ENCODE measurements at places on chromosomes 2 and 18. TPM values are rescaled to one million over a fixed set of nuclear protein-coding genes. Genes with fewer than 3 reads are reported as not detected.

- H3K36me3 ChIP-seq, result no peaks in the 10 kb centered on the region
- H3K4me3 ChIP-seq, result no peak overlapping the region
- no peaks in the 10 kb centered on the region for H3K4me1 ChIP-seq
Measured at GRCh38 chr2:13000664-13001363, 284.1 kb downstream of the TRIB2 start.

GRCh38 chr18:12628706-12629702 is 28.9 kb downstream of the SPIRE1 start:
- H3K27ac ChIP-seq, result no peak overlapping the region
- H3K36me3 ChIP-seq, result no peaks in the 10 kb centered on the region
- DNase-seq, result no peak

DNA sequence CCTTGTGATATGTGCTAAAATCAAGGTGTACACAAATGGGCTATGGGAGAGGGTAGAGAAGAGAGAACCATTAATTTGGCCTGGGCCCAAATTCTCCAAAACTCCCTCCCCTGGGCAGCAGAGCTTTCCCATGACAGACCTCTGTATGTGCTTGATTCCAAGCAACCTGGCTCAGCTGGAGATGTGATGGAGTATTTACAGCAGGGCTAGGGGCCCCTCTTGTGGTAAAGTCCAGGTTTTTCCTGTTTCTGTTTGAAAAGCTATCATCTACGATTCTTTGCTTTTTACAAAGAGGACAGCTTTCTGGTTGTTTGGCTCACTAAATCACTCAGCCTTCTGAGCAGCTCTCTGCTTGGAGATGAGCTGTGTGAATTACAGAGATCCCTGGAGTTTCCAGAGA is 40.3 kb downstream of the KCNS3 start:
- no peak for DNase-seq
- H3K4me1 ChIP-seq, result peaks cover 15% of the 10 kb centered on the region
- no peaks in the 10 kb centered on the region for H3K36me3 ChIP-seq
- no peaks in the 10 kb centered on the region for H3K27me3 ChIP-seq
- no peak overlapping the region for H3K4me3 ChIP-seq

DNA sequence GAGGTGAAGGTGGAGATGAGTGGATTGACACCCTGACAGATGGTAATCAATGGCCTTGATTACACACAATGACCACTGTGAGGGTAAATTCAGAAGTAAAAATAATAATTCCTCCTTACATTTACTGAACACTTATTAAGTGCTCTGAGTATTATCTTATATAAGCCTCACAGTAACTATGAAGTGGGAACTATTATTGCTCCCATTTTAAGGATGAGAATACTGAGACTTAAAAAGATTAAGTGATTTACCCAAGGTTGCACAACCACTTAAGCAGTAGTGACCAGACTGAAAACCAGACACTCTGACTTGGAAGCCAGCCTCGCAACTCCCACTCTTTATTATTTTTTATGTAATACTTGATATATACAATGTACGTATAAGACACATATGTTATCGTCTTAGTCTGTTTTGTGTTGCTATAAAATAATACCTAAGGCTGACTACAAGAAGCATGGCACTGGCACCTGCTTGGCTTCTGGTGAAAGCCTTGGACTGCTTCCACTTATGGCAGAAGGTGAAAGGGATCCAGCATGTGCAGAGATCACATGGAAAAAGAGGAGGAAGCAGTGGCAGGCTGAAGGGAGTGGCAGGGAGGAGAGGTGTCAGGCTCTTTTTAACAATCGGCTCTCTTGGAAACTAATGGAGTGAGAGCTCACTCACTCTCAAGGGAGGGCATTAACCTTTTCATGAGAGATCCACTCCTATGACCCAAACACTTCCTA is 41.5 kb upstream of the C1D start:
- no peak overlapping the region for H3K27ac ChIP-seq
- no peaks in the 10 kb centered on the region for H3K27me3 ChIP-seq
- peaks cover 10% of the 10 kb centered on the region for H3K4me1 ChIP-seq
- H3K4me3 ChIP-seq, result no peak overlapping the region
- no peak for DNase-seq

DNA sequence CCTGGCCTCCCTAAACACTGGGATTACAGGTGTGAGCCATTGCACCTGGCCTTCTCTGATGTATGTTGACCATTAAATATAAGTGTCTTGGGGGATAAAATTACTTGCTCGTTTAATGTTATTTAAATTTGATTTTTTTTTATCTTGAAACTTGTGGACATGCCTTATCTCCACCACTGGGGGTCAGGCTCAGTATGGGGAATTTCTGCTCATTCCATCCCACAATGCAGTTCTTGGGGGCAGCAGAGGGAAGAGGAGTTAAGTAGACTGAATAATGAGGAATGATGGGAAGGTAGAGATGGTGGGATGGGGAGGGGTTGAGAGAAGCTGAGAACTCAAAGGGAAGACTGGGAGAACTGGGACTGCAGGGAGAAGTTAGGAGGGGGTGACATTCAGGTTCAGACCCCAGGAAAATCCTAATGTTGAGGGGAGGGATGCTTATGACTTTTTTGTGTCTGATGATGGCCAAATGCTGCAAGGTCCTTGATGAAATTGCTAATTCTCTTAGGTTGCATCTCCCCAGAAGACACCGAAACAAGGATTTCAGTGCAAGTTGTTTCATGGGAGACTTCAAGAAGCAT is 174.2 kb downstream of the MIB1 start:
- H3K36me3 ChIP-seq, result no peaks in the 10 kb centered on the region
- no peak overlapping the region for H3K27ac ChIP-seq

The RESP18 gene
- not detected for total RNA-seq

The DNER gene
- 0.54 TPM for total RNA-seq
